Frontal cortex (tissue), 4 donors: ENCODE measurements at places on chromosomes 11 and 22. TPM values are rescaled to one million over a fixed set of nuclear protein-coding genes. Genes with fewer than 3 reads are reported as not detected.

OR4X1 gene
- not detected for total RNA-seq

LRRC55 gene
- 15.9 TPM for total RNA-seq

PNPLA5 gene
- under 0.01 TPM for total RNA-seq

FXYD2 gene
- 0.82 TPM for total RNA-seq

RTN4RL2 gene
- total RNA-seq, result 0.41 TPM

C22orf42 gene
- 0.41 TPM for total RNA-seq

TREH gene
- not detected for total RNA-seq

NFAM1 gene
- 0.82 TPM for total RNA-seq

SLC6A5 gene
- total RNA-seq, result not detected

NRGN gene
- 2.9 TPM for total RNA-seq

UBQLNL gene
- under 0.01 TPM for total RNA-seq

CASP12 gene
- 0.82 TPM for total RNA-seq

BBOX1 gene
- total RNA-seq, result 2.4 TPM

LRRC10B gene
- total RNA-seq, result 2.9 TPM

IMMP1L gene
- total RNA-seq, result 20.8 TPM

FXYD6 gene
- total RNA-seq, result 69.3 TPM

FGF3 gene
- not detected for total RNA-seq

CEND1 gene
- total RNA-seq, result 7.3 TPM
